AG08396 (cell line): ENCODE measurements at places on chromosomes 1 and 21.

GRCh38 chr1:92563457-92564216, 76.9 kb upstream of the GFI1 start:
- no peak for DNase-seq

- DNase-seq: no peak
Measured at GRCh38 chr21:42299324-42300044, 15.7 kb downstream of the TFF3 start.

DNA sequence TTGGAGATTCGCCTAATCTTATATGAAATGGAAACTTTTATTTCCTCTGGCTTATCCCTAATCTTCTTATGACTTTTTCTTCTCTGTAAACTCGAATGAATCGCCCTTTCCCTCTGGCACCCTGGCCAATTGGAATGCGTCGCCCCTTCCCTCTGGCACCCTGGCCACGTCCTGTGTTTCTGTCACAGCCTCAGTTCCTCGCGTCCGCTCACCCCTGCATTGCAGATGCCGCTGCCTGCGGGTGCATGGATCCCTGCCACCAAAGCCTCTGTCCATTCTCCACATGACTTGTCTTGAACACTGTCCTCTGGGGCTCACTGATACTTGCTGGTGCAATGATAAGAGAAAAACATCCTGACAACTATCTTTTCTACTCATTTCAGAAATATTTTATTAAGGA, 104.6 kb downstream of the ADARB1 start:
- DNase-seq: no peak

DNA sequence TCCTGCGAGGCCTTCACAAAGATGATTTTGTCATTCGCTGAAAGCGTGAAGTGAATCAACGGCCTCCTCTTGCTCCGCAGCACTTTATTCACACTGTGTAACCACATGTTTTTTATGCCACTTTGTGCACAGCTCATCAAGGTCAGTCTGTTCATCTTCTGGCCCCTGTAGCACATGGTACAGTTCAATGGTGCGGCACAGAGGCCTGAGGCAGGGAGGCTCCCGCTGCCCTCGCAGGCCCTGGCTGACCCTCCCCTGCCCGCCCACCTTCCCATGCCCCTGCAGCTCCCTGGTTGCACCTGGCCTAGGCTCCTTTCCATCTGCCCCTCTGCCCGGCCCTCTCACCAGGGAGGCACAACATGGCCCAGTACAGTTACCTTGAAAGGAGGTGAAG, 87.5 kb downstream of the CD247 start:
- DNase-seq: no peak

- peak; percentile 3 for DNase-seq
Measured at GRCh38 chr1:75233302-75233929, 99.2 kb downstream of the LHX8 start.

DNA sequence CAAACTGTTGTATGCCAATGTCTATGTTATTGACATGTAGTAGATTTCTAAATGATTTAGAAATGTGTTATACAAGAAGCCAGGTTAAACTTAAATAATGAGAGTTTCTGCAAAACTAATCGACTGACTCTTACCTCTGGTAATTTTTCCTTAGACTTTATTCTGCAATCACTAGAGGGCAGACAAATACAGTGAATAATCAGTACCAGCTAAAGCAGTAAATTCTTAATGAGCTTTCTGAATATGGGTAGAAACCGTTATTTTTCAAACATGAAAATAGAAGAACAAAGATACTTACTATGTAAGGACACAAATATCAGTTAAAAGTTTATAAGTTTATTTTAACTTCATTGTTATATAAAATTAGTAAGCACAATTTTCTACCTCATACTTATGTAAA, 97.9 kb upstream of the RGS1 start:
- DNase-seq: peak; percentile 33

- no peak for DNase-seq
Measured at GRCh38 chr1:175725684-175726083, 17.7 kb downstream of the TNR start.

GRCh38 chr1:39812913-39813312, 24.2 kb upstream of the BMP8B start:
- DNase-seq: no peak

GRCh38 chr1:208183977-208184911, 59.9 kb downstream of the PLXNA2 start:
- peak; percentile 59 for DNase-seq

DNA sequence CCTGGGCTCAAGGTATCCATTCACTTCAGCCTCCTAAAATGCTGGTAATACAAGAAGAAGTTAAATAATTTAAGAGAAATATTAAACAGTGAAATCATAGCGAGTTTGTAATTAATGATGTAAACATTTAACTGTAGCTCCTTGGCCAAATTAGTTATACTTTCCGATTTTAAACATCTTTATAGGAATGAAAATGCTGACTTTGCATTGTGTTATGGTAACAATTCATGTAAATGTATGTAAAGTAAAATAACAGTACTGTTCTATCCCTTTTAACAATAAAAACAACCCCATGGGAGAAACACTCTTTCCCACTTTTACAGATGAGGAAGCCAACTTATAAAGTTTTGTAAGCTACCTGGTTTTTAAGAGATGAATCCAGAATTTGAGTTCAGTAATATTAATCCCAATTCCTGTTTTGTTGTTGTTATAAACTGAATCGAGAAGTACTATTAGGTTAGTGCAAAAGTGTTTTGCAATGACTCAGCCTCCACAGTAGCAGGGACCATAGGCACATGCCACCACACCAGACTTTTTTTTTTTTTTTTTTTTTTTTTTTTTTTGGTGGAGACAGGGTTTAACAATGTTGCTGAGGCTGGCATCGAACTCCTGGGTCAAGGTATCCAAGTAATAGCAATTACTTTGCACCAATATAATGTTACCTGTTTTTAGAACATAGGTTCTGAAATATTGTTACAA, 1360.4 kb downstream of the BRINP3 start:
- no peak for DNase-seq

DNA sequence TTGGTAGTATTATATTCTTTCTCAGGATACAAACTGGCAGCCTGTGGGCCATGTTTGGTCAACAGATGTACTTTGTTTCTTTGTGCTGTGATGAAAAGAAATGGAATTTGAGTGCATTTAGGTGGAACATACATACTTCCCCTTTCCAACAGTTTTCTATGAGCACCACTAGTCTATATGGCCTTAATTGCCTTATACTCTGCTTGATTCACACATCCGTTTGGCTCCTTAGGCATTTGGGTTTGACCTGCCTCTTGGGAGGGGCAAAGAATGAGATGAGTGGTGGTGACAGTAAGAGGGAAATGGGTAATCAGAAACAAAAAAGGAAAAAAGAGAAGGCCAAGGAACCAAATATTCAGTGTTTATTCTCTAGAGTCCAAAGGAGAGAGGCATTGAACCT, 17.0 kb downstream of the CFAP126 start:
- DNase-seq: no peak

GRCh38 chr1:180501865-180502360, 464 bp downstream of the ACBD6 start:
- no peak for DNase-seq

GRCh38 chr1:97144527-97144926, 422.9 kb downstream of the PTBP2 start:
- peak; percentile 18 for DNase-seq

GRCh38 chr1:86176226-86176625, 19.7 kb upstream of the COL24A1 start:
- DNase-seq: no peak

- no peak for DNase-seq
Measured at GRCh38 chr1:167676916-167677848, 44.6 kb upstream of the MPZL1 start.

GRCh38 chr21:29053656-29054055, 19.8 kb downstream of the CCT8 start:
- DNase-seq: no peak

- no peak for DNase-seq
Measured at GRCh38 chr21:14308234-14308633, 74.7 kb downstream of the HSPA13 start.

DNA sequence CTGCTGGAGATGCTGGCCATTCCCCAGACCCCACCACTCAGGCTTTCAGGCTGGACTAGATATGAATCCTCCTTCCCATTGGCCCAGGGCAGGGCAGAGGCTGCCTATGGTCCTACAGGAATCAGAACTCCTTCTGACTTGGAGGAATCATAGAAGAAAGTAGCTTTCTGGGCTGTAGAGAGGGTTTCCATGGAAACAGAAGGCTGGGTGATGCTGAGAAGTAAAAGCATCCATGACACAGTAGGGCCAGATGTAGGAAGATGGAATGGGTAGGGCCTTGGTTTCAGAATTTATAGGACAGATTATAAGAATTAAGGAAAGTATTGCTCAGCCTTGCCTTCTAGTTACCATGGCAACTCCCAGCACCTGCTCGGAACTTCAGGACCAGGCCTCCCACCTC, 9.0 kb downstream of the NT5C1A start:
- no peak for DNase-seq

- DNase-seq: peak; percentile 13
Measured at GRCh38 chr21:16040601-16041000, 310.8 kb downstream of the USP25 start.

- no peak for DNase-seq
Measured at GRCh38 chr21:43286196-43286595, 117.4 kb downstream of the CRYAA start.

DNA sequence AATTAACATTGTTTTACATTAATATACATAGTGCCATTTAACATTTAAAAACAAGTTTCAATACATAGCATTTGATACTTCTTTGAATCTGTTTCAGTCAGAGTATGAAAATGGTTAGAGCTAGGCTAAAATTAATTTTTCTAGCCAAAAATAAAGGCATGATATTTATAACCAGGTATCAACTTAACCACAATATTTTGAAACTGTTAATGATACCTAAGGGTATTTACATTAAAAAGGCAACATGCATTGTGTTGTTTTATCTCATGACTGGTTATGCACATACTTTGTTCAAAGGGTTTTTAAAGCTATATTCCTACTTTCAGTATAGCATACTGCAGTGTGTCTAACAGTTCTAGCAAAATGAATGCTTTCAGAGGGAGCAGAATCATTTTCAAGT, 130.0 kb downstream of the HS2ST1 start:
- DNase-seq: no peak

DNA sequence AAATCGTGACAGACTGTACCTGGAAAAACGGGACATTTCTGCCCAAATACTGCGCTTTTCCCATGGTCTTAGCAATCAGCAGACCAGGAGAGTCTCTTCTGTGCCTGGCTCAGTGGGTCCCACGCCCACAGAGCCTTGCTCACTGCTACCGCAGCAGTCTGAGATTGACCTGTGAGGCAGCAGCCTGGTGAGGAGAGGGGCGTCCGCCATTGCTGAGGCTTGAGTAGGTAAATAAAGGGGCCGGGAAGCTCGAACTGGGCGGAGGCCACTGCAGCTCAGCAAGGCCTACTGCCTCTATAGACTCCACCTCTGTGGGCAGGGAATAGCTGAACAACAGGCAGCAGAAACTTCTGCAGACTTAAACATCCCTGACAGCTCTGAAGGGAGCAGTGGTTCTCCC, 203.1 kb downstream of the DENND1B start:
- no peak for DNase-seq

DNA sequence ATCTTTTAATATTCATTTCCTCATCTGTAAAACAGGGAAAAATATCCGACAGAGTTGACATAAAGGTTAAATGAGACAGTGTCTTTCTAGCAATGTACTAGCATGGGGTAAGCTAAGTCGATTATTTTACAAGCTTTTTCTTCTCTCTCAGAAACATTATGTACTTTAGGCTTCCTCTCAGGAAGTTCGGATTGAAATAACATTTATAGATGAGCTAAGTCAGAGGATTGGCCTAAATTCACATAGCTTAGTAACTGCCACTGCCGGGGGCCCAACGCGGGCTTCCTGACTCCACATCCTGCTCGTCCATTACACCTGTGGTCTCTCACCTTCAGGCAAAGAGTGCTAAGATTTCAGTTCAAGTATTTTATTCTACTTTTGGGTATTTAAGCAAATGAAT, 462.3 kb upstream of the NFIA start:
- DNase-seq: no peak

DNA sequence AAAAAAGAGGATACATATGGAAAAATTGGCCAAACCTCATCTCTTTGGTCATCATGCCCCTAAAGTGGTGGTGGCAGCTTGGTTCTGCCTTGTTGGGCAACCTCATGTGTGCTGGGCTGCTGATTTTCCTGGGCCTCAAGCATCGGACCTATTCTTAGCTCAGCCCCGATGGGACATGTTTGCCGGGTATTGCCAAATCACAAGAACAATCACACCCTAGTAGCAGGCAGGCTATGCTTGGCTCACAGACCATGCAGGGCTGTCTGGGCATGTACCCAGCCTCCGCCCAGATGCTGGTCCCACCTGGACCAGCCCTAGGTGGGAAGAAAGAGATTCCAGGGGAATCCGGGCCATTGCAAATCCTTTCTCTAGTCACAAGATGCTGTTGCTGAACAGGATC, 189.4 kb upstream of the FGGY start:
- DNase-seq: no peak

DNA sequence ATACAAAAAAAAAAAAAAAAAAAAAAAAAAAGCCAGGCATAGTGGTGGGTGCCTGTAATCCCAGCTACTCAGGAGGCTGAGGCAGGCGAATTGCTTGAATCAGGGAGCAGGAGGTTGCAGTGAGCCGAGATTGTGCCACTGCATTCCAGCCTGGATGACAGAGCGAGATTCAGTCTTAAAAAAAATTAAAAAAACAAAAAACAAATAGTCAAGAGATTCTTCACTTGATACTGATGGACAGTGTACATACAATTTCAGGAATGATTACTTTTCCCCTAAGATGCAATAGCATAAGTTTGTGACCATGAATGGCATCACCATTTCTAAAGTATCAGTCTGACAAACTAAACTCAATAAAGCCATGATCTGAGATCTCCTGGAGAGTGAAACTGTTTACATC, 60.8 kb upstream of the IVNS1ABP start:
- DNase-seq: no peak

DNA sequence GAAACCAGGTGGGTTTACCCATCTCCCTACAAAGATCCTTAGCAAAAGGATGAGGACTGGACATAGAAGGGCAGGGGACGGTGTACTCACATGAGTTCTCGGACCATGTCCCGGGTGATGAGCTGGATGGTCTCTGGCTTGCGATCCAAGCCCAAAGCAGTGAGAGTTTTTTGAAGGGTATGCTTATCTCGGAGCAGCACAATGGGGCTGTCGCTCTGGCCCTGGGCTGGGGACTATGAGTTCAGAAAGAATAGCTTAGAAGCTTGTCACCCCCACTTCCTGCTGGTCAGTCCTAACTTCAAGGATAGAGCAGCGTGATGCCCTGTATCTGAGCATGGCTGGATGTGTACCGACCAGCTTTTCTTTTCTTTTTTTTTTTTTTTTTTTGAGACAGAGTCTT, 9.6 kb downstream of the CFAP45 start:
- DNase-seq: no peak

GRCh38 chr1:116466810-116467557, 93.9 kb downstream of the ATP1A1 start:
- DNase-seq: no peak

GRCh38 chr1:86218859-86219258, 62.3 kb upstream of the COL24A1 start:
- no peak for DNase-seq
